ENCODE measurements at places on chromosomes 1 and 21. TPM values are rescaled to one million over a fixed set of nuclear protein-coding genes. Genes with fewer than 3 reads are reported as not detected.

DNA sequence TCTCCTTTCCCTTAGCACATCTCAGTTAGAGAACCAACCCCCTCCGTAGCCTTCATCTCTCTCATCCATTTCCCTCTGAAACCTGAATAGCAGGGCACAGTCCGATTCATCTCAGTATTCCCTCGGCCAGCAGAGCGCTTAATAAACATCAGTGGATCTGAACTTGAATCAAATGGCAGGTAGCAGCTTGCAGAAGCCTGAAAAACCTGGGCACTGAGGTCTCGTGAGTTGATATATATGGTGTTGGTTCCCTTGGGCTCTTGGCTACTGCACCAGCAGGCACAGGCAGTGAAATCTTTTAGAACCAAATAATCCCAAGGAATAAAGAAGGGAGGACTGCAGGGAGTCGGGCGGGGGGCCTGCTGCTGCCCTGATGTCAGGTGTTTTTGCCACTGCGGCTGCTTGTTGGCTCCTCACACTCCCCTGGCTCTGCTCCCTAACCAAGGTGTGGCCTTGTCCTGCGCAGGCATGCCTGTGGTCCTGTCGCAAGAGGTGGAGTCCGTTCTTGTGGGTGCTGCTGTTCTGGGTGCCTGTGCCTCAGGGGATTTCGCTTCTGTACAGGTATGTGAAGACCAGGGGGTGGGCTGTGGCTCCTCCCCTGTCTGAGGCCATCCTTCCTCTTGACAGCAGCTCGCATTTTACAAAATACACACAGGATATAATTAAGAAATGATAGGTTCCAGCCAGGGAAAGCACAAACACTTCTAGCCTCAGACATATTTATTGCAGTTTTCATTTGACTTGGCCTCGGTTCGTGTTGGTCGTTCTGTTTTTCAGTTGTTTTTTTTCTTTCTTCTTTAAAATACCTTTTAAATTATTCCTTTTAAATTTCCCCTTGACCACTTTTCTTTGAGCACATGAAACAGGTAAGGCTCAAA is 140.9 kb upstream of the HOOK1 start:
- DNase-seq: no peak

- no peak for DNase-seq
These were observed 1412.7 kb downstream of the KCNT2 start for GRCh38 chr1:195195423-195196057.

GRCh38 chr1:17021896-17022295 is 10.2 kb upstream of the ATP13A2 start:
- DNase-seq: no peak

The FCGR3B gene
- not detected for polyA plus RNA-seq
